NCI-H1417 (cell line): ENCODE measurements at places on chromosomes 3 and 15.

GRCh38 chr3:187849016-187849654, 103.9 kb upstream of the BCL6 start:
- DNase-seq = no peak

GRCh38 chr3:46006238-46007032, 10.8 kb upstream of the FYCO1 start:
- DNase-seq = no peak

DNA sequence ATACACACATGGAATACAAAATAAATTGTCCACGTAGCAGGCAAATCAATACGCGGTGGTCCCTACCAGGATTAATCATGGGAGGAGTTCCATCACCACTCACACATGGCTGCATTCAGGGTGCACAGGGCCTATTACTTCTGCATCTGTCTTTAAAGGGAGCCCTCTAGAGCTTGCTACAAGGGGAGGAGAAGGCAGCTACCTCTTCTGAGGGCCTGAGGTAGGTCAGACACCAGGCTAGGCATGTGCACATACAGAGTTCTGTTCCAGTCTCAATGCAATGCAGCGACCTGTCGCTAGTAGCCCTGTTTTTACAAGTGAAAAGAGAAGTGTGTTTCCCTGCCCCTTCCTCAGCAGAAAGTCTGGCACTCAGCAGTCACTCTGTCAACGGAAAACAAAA, 102.7 kb downstream of the ROBO2 start:
- DNase-seq = no peak

GRCh38 chr15:52834379-52834778, 44.2 kb upstream of the ONECUT1 start:
- DNase-seq = no peak

DNA sequence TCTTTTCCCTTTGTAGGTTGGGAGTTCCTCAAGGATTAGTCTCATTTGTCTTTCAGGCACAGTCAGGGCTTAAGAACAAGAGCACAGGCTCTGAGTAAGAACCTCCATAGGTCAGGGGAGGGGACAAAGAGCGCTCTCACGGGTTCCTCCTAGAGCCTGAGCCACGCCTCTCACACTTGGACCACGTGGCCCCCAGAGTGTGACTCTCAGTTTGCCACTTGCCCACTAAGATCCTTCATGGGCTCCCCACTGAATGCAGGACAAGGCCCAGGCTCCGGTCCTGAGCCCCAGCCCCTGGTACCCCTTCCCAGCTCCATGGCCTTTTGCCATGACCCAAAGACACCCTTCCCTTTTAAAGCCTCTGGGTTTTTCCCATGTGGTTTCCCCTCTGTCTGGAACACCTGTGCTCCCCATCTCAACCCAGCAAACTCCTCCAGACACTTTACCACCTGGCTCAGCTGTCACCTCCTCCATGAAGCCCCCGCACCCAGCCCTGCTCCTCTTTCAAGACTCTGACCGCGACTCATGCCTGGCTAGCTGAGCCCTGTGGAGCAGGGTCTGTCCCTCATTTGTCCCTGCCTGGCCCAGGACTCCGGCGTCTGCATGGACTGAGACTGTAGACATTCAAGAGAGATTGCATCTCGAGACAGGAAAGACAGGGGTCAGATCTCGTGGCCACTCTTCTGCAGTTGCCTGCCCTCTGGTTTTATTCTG, 32.7 kb downstream of the IQSEC1 start:
- no peak for DNase-seq

GRCh38 chr3:94004301-94004910, 24.0 kb downstream of the STX19 start:
- peak; percentile 61 for DNase-seq

DNA sequence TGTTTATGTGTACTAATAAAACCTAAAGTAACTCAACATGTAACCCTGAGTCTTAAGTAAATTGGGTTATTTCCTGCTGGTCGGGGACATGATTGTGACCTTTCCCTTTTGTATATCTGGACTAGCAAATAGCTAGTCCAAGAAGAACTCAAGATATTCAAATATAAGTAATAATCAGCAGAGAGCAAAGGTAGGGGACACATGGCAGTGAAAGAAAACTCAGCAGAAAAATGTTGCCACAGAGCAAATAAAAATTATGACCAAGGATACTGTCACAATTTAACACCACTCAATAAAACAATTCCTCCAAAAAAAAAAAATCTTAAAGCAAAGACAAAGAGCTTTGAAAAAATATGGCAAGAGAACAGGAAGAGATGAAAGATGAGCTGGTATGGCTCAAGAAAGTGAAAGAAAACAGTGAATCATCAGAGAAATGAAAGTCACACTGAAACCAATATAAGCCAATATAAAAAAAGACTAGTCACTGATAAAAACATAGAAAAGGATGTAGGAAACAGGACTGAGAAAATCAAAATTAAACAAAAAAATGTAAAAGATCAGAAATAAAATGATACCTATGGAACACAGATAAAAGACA, 43.4 kb downstream of the HLTF start:
- no peak for DNase-seq
